ENCODE measurements at places on chromosomes 7 and 10.

GRCh38 chr10:71739358-71739900 is 19.9 kb upstream of the C10orf105 start:
- no peak for DNase-seq

DNA sequence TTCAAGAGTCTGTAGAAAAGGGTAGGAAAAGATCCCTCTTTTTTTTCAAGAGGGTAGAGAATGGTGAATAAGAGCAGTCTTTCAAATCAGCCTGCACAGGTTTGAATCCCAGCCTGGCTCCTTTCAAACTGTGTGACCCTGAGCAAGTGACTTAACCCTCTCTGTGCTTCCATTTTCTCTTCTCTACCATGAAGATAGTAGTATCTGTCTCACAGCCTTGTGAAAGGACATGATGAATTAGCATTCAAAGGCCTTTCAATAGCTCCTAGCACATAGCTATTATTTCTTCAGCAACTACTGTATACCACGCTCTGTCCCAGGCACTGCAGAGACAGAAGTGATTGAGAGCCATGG is 25.4 kb downstream of the LEP start:
- no peak for DNase-seq

DNA sequence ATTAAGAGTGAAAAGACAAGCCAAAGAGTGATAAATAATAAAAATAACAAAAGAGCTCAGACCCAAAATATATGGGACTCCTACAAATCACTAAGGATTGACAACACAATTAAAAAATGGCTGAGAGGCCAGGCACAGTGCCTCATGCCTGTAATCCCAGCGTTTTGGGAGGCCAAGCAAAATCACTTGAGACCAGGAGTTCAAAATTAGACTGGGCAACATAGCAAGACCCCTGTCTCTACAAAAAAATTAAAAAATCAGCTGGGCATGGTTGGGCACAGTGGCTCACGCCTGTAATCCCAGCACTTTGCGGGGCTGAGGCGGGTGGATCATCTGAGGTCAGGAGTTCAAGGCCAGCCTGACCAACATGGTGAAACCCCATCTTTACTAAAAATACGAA is 137.3 kb downstream of the IDE start:
- no peak for DNase-seq

DNA sequence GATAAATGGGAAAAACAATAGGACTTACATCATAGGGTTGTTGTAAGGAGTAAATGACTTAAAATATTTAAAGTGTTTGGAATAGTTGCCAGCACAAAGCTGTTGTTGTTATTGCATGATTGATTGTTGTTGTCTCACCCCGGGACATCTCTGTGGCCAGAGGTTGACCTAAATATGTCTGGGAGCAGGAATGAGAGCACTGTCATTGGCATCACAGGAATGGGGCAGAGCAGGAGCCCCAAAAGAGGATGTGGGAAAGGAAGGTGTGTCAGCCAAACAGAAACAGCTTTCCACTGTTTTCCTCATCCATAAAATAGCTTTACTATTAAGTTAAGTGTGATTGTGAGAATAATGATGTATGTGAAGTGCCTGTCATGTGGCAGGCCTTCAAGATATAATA is 121.6 kb downstream of the TMEM168 start:
- no peak for DNase-seq

GRCh38 chr10:56605051-56605450 is 244.0 kb upstream of the ZWINT start:
- DNase-seq: no peak

DNA sequence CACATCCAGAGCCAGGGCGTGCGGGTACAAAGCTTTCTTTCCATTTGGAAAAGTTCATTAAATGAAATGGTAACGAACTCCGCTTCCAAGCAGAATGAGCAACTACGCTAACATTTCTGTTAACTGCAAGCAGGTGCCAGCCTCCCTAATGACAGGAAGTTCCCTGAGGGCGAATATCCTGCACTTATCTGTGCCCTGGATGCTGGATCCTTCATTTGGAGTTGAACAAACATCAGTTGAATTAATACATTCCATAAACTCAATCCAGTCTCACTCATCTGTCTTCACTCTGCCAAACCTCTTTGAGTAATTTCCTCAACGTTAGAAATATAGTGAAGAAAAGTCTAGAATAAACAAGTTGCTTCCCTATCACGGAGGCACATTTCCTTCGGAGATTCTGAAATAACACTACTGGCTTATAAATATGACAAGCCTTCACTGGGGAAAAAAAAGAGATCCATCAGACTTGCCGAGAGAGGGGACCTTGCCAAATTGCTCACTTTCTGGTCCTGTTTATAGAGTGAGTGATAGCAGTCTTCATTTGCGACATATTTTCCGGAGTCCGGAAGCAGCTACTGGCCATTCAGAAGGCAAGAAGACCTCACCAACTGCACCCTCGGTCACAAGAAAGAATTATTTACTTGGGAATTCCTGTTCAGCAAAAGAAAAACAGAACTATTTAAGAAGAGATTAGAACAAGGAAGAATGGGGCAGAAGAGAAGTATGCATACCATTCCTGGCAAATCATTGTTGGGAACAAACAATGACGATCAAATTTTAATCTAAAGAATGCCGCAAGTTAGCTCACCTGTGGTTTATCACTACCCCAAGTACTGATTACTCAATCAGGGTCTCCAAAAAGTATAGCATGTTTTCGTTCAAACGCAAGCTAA is 196.4 kb downstream of the FAM107B start:
- no peak for DNase-seq

- DNase-seq: no peak
Measured at GRCh38 chr10:128063736-128064107, 62.5 kb downstream of the MKI67 start.

DNA sequence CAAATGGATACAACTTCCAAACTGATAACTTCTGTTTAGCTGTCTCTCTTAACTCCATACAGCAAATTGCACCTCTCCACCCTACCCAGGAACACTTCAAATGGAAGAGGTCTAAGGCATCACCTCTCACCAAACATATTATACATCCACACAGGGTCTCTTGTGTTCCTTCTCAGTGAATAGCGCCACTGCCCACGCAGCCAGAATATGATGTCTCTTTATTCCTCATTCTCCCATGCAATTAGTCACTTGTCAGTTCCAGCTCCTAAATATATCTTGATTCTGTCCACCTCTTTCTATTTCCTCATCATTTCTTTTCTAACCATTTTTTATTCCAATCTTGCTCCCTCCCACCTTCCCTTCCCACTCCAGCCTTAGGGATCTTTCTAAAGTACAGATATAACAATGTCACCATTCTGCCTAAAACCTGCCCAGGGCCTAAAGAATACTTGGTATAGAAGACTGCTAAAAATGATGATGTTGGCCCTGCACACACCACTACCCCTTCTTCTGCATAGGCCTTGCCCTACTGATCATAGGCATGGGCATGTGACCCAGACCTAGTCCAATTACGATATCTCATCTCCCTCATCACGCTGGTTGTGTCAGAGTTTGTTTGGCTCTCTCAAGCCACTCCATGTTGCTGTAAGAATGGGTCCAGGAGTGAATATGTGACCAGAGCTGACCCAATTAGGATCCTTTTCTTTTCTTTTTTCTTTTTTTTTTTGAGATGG is 5.7 kb upstream of the TSPAN14 start:
- DNase-seq: no peak

GRCh38 chr10:92891885-92892690 is 43.8 kb downstream of the EXOC6 start:
- no peak for DNase-seq

- DNase-seq: no peak
Measured at GRCh38 chr10:101816376-101816775, 1.9 kb downstream of the OGA start.

DNA sequence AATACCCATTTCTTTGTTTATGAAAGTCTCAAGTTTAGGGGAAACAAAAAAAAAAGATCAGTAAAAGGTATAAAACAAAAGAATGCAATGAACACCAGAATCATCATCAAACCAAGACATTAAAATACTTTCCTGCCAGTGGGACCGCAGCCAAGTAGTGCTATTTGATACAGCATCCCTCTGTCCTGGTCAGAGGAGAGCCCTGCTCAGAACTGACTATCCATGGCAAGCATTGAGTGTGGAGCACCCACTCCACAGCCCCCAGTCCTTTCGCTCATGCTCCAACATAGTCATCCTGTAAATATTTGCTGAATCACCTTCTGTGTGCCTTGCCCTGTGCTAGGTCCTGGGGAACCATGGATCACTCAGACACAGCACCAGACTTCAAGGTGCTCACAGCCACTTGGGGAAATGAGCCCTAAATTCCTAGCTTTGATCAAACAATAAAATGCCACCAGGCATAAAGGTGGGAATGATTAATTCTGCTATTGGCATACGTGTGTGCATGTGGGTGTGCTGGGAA is 213.6 kb upstream of the TBX20 start:
- DNase-seq: no peak

DNA sequence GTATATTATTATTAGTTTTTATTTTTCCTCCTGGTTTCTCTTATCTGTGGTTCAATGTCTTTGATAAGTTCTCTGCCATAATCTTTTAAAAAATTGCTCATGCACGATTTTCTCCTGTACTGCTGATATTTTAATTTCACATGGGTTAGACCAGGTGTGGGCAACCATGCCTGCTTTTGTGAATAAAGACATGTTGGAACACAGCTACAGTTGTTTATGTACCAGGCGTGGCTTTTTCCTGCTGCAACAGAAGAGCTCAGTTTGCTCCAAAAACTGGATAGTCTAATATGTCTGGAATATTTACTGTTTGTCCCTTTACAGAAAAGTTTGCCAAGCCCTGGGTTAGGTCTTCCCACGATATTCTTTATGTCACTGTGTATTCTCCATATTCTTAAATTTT is 105.2 kb downstream of the VWC2 start:
- DNase-seq: no peak

DNA sequence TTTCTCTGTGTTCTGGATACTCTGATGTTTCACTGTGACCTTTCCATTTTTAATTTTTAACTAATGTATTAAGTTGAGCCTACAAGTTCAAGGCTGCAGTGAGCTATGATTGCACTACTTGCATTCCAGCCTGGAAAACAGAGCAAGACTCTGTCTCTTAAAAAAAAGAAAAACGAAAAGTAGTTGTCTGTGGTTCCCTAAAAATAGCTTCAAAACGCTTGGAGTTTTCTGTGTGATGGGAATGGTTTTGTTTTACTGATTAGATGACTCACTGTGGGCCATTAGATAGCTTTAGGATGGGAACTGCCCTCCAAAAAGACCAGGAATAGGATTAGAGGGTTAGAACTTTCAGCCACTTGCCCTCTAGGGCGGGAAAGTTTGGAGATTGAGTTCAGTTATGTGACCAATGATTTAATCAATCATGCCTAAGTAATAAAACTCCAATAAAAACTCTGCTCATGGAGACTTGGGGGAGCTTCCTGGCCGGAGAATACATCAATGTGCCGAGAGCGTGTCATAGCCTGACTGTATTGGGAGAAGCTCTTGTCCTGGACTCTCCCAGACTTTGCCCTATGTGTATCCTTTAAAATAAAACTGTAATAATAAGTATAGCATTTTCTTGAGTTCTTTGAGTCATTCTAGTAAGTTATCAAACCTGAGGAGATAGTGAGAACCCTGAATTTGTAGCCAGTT is 147.1 kb downstream of the LYZL1 start:
- DNase-seq: no peak

DNA sequence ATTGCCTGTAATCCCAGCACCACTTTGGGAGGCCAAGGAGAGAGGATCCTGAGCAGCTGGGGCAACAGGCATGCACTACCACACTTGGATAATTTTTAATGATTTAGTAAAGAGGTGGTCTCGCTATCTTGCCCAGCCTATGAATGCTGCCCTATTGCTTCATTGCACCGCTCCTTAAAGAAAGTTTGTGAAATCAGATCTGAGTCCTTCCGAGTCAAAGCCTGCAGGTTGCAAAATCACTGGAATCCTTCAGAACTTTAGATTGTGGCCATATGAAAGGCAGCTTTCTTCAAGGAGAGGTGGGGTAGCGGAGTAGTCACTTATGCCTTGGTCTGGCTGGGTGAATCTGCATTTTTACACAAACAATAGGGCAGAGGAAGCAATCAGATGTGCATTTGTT is 166.3 kb downstream of the ARHGAP12 start:
- DNase-seq: no peak

- DNase-seq: no peak
Measured at GRCh38 chr10:102704915-102705314, 9.3 kb downstream of the ARL3 start.

DNA sequence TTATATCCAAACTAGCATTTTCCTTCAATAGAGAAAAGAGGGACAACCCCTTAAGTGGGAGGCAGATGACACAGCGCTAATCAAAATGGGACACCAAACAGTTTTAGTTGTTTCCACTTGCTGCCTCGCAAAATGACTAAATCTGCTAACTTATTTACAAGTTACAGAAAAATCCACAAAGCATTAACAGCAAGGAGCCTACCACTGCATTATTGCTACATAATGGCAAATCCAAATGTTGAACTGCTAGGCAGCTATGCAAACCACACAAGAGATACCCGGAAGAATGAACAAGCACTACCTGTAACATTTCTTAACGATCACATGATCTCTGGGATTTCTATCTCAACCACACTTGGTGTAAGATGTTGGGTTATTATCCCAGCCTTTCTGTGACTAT is 96.7 kb downstream of the SFMBT2 start:
- no peak for DNase-seq

DNA sequence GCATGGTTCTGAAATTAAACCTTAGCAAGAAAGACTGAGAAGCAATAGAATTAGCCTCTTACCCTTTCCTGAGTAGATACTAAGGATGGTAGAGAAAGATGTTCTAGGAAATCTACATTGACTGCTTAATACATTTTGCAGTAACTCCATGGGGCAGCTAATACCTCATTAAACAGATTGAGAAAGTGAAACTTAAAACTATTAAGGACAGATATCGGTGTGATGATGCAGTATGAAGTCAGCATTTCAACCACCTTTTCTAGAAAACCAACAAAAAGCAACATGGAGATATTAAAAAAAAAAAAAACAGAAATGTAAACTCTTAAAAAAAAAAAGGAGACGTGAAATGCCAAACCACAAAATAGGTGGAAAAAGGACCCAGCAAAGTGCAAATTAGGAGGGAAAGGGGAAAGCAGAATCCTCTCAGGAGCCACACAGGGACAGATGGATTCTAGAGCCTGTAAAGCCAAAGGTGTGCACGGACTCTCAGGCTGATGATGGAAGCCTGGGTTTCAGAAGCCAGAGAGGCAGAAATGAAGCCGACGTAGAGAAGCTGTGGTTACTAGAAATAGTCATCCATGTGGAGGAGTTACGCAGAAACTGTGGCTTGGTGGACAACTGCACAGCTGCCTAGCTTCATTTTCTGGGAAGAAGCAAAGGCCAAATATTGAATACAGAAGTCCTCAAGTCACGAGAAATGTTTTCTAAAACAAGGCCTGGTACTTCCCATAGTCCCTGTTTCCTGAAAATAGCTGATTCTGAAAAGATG is 38.1 kb upstream of the GPR141 start:
- DNase-seq: no peak

Measured in CD4-positive, alpha-beta T cell treated with Interleukin-2 at 100 ng/mL for 4 hours (primary cell).